ENCODE measurements at places on chromosomes 5 and 9.

DNA sequence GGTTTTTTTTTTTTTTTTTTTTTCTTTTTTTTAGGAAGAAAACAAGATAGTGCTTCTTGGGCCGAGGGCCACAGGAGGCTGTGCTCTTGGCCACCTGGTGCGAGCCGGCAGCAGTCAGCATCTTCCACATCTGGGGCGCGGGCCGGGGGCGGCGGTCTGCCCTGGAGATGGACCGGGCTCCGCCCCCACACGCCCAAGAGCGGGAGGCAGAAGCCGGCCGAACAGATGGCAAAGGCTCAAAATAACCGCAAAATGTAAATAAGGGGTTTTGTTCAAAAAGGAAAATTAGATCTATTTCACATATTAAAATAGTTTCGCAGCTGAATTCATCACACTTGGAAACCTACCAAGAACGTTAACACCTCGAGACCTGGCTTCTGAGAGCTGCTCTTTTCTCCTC lies 51.5 kb upstream of the UBAC1 start:
- no peak for DNase-seq

DNA sequence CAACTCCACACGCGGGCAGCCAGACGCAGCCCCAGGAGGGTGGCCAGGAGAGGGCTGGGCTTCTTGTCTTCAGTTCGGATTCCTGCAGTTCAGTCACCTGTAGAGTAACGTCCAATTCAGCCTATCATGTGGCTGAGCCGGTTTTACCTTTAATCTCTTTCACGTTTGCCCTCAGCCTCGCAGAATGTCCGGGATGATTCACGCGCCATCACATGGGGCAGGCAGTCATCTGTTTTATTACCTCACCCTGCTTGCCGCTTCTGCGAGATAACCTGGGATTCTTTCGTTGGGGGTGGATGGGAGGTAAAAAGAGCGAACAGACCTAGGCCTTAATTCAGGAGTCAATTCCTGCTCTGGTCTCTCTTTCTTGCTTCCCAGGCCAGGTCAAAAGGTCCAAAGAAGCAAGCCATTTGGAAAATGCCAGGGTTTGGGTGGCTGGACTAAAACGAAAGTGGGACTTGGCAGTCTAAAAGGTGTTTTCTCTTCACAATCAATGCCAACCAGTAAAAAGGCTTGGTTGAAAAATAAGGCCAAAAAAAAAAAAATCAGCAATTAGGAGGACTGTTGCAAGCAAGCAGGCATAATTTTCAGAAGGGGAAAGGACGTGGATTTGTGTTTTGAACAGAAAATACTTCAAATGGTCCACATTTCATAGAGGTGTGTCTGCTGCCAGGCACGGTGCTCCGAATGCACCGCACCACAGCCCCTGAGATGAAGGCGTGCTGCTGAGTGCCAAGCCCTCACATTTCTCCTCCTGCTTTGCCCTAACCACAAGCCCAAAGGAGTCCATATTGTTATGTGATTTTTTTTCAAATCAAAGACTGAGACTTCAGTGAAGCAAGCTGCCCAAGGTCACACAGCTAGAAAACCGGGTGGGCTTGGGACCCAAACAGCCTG lies 2.8 kb upstream of the WWC1 start:
- DNase-seq, result no peak

DNA sequence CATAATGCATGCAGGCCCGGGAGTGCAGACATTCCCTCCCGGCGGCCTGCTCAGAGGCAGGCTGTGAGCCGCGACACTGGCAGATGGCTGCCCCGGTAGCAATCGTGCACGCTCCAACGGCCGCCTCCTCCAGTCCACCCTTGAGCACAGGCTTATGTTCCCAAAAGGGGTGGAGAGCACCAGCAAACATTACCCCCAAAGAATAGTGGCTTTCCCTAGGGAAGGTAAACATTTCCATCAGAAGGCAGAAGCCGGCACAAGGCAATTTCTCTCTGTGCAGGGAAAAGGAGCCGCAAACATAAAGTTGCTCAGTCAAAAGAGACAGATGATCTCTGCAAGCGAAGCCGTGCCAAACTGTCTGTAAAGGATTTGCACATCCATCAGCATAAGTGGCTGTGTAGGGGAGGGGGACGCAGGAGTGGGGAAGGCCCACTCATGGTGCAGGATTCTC lies 92.5 kb downstream of the SIL1 start:
- no peak for DNase-seq

GRCh38 chr5:53820119-53820801 lies 259.8 kb downstream of the NDUFS4 start:
- no peak for DNase-seq

GRCh38 chr5:35698047-35698808 lies 80.6 kb downstream of the SPEF2 start:
- DNase-seq, result no peak

- no peak for DNase-seq
Measured at GRCh38 chr5:60578315-60578714, 121.7 kb downstream of the DEPDC1B start.

DNA sequence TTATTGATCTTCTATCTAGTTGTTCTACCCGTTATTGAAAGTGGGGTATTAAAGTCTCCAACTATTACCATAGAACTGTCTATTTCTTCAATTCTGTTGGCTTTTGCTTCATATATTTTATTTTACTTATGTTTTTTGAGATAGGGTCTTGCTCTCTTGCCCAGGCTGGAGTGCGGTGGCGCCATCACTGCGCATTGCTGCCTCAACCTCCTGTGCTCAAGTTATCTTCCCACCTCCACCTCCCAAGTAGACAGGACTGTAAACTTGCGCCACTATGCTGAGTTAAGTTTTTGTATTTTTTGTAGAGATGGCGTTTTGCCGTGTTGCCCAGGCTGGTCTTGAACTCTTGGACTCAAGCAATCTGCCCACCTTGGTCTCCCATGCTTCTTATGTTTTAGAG lies 16.2 kb downstream of the SNAPC3 start:
- DNase-seq, result no peak

GRCh38 chr9:91904588-91905236 lies 45.3 kb downstream of the ROR2 start:
- DNase-seq, result no peak
